Activated CD8-positive, alpha-beta memory T cell treated with anti-CD3 and anti-CD28 coated beads, Interleukin-2, amount 50 U/mL, for 48 hours (primary cell): ENCODE measurements at places on chromosomes 2 and 18.

DNA sequence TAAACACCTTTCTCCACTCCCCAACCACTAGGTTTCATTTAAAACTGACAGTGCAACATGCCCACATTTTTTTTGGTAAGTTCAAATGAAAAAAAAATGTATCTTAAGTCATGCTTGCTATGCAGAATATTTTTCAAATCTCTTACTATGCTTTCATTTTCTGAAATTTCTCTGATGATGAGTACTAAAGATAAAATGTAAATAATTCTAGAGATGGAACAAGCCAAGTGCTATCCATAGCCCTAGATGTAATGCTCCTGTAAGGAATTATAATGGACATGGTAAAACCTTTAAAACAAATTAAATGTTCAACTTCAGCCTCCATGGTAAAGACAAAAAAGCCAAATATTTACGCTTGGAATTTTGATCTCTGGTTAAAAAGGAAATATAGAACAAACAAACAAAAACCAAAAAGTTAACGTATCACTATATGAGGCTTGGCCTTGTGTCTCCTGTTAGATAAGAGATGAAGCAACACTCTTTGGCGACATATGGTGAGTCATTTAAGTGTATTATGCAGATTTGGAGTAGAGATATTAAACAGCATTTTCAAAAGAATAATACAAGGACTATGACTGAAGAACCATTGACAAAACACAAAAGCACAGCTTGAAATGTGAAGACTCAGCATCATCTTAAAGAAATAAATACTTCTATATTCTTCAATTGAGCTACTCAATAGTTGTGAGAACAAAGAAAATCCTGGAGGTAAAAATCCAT lies 392.0 kb upstream of the LYPD1 start:
- DNase-seq, result no peak

- no peak for DNase-seq
Observed at GRCh38 chr18:23722646-23723045, 33.4 kb downstream of the LAMA3 start.

- no peak for DNase-seq
Observed at GRCh38 chr18:23732439-23732838, 43.2 kb downstream of the LAMA3 start.

- no peak for DNase-seq
Observed at GRCh38 chr18:48828194-48828545, 122.6 kb downstream of the SMAD7 start.
